ENCODE measurements at places on chromosomes 12 and 14.

DNA sequence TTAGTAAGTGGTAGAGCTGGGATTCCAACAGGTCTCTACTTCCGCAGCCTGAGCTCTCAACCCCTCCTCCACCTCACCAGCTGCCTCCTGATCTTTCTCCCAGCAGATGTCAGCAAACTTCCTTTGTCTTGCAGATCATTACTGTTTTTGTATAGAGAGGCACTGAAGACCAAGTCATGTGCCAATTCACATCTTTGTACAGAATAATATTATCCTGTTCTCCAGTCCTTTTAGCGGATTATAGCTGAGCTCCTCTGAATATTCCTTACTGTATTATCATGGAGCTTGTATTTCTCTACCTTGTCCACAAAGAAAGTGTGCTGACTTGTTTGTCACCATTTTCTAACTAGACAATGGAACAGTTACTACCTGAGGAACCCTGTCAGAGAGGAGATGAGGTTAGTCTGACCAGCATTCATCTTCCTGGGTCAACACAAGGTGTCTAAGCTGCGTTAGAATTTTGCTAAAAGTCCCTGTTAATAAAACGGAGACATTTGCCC, 142.3 kb upstream of the ARHGAP5 start:
- peak; percentile 32 for DNase-seq

DNA sequence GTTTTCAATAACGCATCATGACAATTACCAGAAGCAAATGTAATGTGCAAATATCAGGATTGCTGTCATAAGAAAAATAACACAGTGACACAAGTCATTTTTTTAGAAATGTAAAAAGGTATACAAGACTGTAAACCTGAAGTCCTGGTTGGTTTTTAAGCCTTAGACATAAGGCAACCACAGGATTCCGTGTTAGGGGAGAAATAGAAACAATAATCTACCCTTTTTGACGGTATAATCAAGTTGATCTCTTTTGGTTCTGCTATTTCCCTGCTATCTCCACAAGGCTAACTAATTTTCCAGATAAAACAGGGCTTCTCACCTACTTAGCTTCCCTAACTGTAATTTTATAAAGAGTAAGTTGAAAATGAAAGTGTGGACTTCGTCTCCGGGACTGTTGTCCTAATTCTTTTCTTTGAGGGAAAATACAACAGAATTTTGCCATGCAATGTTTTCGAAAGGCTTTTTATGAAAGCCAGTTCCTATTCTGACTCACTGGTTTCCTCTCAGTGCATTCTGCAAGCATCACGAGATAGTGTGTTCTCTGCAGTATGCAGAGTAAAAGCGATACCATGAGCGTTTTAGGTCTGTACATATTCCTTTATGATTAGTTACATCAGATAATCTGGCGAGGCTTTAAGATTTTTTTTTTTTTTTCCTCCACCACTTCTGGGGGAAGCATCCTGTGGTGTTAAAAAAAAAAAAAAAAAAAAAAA, 10.6 kb downstream of the MYO1H start:
- peak; percentile 0 for DNase-seq

GRCh38 chr14:64733321-64733720, 29.1 kb downstream of the PLEKHG3 start:
- DNase-seq = no peak

GRCh38 chr12:67701121-67701520, 52.6 kb downstream of the DYRK2 start:
- DNase-seq = no peak

DNA sequence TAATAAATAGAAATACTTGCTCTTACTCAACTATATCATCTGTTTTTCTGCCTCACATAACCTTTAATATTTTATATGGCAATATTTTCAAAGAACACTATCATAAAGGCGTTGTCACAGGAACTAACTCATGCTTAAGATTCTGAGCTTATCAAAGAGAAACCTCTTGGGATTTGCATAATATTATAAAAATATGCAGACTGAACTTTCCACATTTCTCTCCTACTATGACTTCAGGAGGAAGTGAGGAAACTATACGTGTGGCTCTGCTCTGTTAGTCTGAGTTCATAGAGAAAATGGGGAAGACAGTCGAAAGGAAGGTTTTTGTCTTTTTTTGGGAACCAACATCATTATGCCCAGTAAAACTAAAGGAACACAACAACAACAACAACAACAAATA, 124.7 kb downstream of the GARIN6 start:
- peak; percentile 15 for DNase-seq

- peak; percentile 76 for DNase-seq
Observed at GRCh38 chr12:80861641-80862378, 75.9 kb downstream of the LIN7A start.

GRCh38 chr12:108679106-108679681, 45.5 kb upstream of the SELPLG start:
- no peak for DNase-seq

DNA sequence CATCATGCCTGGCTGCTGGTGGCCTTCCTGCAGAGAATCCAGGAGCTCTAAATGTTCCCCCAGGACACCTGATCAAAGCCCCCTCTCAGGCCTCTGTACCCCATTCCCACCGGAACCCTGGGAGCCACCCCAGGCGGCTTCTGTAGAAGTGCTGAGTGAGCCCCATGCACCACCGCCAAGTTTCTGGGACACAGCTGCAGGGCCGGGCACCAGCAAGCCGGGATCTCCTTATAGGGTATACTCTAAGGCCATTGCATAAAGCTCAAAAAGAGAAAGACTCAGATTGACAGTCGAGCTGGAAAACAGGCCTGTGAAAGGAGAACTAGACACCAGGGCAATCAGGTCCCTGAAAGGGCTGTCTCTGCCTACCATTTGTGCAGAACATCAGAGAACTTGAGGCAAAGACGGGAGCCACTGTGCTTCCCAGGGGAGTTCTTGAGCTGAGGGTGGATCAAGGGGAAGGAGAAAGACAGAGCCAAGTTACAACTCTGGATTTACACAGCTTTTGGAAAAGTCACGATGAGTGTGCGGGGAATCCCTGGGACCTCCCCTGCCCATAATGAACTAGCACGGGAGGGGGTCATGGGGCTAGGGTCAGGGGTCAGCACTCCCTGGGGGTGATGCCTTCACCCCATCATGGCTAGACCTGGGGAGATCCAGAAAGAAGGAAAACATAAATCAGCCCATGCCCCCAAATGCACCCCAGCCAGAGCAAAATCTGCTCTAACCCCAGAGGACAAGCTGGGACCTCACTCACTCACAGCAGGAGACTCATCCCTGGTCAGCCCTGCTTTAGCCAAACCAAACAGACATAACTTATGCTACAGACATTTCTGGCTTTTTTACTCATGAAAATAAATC, 51.1 kb downstream of the ITPK1 start:
- DNase-seq = no peak

DNA sequence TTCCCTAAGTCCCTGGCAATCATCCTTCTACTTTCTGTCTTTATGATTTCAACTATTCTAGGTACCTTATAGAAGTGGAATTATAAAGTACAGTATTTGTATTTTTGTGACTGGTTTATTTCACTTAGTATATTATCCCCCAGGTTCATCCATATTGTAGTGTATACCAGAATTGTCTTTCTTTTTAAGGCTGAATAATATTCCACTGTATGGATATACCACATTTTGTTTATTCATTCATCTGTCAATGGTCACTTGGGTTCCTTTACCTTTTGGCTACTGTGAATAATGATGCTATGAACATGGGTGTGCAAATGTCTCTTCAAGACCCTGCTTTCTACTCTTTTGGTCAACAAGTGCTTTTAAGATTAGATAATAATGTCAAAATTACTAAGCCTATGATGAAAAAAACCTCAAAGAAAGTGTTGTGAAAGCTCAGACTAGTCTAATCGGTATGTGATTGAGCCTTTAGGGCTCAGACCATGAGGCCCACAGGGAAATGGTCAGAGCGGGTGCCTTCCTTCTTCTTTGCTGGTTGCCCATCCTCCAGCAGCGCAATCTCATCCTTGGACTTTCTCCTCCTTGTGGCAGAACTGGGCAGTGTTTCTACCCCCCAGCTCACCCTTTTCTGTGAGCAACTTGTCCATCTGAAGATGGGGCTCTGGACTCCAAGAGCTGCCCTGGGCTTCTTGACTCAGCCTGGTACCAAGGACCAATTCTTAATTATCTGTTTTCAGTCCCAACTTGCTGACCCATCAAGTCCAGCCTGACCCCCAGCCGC, 105.4 kb downstream of the TTC8 start:
- no peak for DNase-seq

- DNase-seq = no peak
Observed at GRCh38 chr14:64119980-64120379, 174.2 kb downstream of the ESR2 start.

DNA sequence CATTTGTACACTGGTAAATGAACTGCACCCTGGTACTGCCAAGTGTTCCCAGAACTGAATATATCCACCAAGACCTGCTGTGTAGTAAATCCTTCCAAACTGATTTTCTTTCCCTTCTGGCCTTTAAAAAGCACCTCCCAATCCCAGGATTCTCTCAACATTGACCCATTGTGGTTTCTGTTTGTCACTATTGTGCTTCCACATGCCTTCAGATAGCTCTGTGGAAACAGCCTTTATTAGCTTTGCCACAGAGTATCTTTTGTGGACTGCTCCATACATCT, 949 bp upstream of the KIF21A start:
- peak; percentile 40 for DNase-seq

- DNase-seq = no peak
Observed at GRCh38 chr14:64987438-64987767, 708 bp downstream of the FNTB start.

DNA sequence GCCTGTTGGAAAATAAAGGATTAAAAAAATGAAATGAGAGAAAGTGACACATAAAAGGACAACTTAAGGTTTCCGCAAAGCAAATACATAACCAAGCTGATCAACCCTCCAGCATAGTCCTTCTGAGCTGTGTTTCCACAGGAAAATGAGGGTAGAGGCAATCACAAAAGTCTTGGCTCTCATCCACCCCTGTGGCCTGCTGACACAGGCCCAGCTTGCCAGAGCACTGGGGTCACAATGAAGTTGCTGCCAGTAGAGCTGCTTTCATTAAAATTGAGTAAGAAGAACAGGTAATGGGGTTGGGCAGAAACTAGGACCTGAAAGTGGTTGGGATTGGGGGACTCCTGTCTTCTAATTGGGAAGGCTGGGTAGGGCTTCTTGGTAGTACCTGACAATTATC, 65.9 kb downstream of the RERG start:
- DNase-seq = no peak

GRCh38 chr12:25253371-25254068, 2.8 kb upstream of the KRAS start:
- DNase-seq = no peak

GRCh38 chr12:6635856-6636531, at the start of gene LPAR5:
Gene LPAR5 (minus strand): TSS chr12:6635959. CDS start chr12:6621248, 14,711 bp downstream.
- no peak for DNase-seq

DNA sequence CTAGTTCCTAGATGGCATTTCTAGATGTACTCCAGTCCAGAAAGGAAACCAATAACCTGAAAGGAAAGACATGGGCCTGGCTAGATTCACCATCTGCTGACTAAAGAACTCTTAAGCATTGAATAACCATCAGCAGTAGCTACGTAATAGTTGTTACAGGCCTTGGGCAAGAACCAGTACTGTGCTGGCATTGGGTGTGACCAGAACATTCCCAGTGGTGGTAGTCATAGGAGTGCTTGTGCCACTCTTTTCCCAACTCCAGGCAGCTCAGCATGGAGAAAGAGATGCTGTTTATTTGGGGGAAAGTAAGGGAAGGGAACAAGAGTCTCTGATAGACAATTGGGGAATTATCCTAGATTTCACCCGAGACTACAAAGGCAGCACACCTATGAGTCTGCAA, 333.3 kb downstream of the SLC16A7 start:
- peak; percentile 67 for DNase-seq

- no peak for DNase-seq
Observed at GRCh38 chr12:7351177-7351576, 47.3 kb downstream of the ACSM4 start.

GRCh38 chr14:24309538-24310264, at the start of gene LTB4R2:
Gene LTB4R2 (plus strand): TSS chr14:24310140. CDS start chr14:24310665, 525 bp downstream.
- DNase-seq = no peak

DNA sequence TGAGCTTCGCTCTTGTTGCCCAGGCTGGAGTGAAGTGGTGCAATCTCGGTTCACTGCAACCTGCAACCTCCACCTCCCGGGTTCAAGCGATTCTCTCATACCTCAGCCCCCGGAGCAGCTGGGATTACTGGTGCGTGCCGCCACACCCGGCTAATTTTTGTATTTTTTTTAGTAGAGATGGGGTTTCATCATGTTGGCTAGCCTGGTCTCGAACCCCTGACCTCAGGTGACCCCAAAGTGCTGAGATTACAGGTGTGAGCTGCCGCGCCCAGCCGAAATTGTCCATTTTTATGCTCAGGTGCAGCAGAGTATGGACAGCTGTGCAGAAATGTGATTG, 19.2 kb upstream of the CYP46A1 start:
- DNase-seq = no peak

DNA sequence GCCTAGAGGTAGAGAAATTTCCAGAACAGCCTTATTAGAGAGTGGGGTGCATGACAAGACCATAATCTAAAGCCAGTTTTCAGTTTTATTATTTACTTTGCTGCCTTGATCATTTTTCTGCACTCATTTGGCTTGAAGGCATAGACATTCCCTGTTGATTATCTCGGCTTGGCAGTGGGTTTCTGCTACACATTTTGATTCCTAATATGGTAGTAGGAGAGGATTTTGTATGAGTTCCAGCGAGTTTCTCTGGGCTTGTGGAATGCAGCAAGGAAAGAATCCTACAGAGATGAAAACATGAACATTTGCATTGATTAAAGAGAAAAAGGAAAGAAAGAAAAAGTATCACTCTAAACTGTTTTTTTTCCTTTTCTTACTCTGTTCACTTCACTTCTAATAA, 281.2 kb downstream of the PAWR start:
- peak; percentile 84 for DNase-seq

DNA sequence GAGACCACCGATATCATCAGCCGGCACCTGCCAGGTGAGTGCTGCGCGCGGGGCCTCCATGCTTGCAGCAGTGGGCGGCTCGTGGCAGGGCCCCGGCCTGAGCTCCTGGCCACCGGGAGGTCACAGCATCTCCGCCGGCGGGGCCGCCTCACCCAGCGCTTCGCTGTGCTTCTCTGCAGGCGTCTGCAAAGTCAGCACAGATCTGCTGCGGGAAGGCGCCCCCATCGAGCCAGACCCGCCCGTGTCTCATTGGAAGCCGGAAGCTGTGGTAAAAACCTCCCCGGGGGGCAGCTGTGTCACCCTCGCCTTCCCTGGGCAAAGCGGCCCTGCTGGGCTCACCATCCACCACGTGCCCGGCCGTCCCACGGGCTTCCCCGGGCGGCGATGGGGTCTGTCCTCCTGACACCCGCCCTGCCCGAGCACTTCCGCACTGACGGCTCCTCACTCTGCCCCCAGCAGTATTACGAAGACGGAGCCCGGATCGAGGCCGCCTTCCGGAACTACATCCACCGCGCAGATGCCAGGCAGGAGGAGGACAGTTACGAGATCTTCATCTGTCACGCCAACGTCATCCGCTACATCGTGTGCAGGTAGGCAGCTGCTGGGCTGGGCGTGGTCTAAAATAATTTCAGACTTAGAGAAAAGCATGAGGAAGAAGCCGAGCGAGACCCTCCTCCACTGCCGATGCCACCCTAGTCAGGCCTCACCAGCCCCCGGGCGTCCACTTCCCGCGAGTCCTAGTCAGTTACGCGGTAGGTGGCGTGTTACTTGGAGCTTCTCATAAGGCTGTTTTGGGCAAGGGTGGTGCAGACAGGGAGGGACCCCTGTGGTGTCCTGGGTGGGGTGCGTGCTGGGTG, 7.1 kb downstream of the PGAM5 start:
- DNase-seq = no peak

- DNase-seq = peak; percentile 43
Observed at GRCh38 chr14:50012644-50013043, 103.7 kb downstream of the VCPKMT start.

Data from adipocyte (in vitro differentiated cells).